Stomach (tissue), 19 donors: ENCODE measurements at places on chromosomes 2 and 18.

- DNase-seq: no peak
Measured at GRCh38 chr2:84482603-84483002, 23.5 kb upstream of the SUCLG1 start.

GRCh38 chr2:226847511-226847910, 11.7 kb downstream of the RHBDD1 start:
- DNase-seq: no peak

- DNase-seq: no peak
Measured at GRCh38 chr18:54386043-54386442, 28.3 kb downstream of the C18orf54 start.

DNA sequence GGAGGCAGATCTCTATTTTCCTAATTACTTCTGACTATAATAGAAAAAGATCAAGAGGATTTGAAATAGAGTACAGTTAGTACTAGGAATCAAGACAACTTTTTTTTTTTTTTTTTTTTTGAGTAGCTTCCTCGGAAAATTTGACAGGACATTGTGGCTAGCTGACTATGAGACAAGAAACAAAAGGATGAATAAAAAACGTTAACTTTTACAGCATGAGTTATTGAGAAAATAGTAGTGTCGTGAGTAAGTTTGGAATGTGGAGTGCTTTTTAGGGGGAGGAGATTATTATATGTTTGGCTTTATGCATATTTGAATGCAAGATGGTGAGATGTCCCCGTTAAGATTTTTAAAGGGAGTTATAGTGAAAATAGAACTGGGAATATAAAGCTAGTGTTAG, 27.7 kb upstream of the CPS1 start:
- DNase-seq: no peak

GRCh38 chr2:80643598-80643997, 339.0 kb upstream of the LRRTM1 start:
- DNase-seq: no peak

DNA sequence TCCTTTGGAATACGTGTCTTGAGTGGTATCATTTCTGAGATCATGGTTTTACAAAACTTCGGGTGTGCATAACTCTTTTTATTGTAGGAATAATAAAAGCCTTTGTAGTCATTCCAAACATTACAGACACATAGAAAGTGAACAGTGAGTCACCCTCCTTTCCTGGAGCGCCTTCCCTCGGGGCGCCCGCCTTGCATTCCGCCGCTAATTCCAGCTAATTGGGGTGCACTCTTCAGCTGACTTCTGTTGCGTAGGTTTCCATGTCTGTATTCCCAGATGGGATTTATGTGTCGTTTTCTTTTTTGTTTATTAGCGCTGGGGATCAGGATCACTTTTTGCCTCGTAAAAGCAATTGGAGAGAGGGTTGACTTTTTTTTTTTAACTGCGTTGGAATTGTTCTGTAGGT, 18.7 kb downstream of the SH3BP4 start:
- no peak for DNase-seq

DNA sequence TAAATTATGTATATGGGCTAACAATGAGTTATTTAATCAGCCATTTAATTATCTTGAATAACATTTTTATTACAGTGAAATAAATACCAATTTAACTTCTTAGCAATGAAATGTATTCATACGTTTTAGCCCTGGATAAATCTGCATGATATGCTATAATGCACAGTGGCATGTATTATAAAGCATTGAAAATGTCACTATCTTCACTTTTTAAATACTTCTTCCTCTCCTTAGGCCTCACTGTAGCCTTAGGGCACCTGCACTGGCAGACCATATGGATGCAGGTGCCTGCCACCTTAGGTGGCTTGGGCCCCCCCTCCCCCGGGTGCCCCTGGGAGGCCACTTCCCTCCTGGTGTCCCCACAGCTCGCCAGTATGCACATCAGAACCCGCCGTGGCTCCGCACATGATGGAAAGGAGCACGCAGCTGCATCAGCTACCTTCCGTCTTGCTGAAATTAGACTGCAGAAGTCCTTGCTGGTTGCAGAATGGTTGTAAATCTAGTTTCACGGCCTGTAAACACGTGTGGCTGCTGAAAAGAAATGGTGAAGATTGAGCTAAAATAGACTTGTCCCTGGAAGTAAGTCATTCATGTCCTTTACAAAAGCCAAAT, 56.7 kb downstream of the ADI1 start:
- DNase-seq: no peak

- no peak for DNase-seq
Measured at GRCh38 chr2:111042772-111043771, 77.6 kb upstream of the BCL2L11 start.

DNA sequence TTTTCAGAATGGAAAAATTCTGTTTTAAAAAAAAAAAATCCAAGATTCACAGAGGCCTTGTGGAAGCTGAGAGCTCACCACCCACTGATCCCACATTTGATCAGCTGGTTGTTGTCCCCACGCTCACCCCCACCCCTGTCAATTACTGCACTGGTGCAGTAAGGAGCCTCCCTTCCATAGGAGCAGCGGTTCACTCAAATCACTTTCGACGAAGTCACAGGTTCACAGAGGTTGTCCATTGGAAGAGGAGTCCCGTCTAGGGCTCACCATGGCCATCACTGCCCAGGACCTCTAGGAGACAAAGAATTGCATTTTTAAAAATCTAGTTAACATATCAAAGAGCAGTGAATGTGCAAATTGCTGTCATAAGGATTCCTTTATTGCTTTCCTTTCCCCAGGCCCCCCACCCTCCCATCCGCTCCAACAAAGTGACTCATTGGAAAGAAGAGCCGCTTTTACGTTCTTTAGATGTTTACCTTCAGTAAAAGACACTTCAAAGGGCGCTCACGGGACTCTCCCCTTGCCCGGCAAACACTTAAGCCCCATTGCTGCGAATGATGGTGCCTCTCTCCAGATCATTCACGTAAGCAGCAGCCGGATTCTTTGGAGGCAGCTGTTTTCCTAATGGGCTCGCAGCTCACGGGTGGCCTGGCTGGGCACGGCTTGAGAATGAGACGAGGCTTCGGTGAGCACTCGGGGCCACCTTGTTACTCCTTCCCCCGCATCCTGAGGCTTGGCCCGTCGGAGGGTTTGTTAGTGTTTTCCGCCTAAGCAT, 165.5 kb upstream of the SALL3 start:
- DNase-seq: no peak

DNA sequence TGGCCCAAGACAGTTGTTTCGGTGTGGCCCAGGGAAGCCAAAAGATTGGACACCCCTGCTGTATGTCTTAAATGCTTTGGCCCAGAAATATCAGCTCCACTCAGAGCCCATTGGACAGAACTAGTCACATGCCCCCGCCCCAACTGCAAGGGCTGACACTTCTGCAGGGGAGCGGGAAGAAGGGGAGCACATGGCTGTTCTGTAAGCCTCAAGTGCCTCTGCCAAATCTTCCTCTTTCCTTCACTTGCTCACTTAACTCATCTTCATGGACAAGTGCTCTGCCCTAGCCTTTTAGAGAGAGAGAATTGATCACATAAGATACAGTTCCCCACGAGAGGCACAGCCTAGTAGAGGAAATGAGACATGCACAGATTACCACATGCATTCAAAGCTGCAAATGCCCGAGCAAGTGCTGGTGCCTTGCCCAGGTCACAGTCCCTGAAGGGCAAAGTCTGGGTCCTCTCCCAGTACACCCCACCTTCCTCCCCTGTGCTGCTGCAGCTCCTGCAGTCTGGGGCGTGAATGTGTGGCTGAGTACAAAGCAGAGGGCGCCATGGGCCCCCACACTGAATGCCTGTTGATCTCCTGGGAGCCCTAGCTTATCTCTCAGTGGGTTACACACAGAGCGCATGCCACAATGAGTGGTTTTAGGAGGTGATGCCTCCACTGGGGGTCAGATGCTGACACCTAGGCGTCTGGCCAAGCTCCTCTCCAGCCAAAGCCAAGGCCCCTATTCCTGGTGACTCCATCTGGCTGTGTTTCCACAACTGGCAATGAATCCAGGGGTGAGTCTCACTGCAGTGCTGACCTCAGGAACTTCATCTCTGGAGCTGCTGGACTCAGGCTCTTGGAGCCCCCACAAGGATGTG, 135.3 kb downstream of the CTIF start:
- no peak for DNase-seq

- no peak for DNase-seq
Measured at GRCh38 chr18:46386788-46387187, 270.2 kb downstream of the LOXHD1 start.

GRCh38 chr2:74530239-74531187, 780 bp downstream of the HTRA2 start:
- peak; percentile 76 for DNase-seq

- DNase-seq: peak; percentile 92
Measured at GRCh38 chr2:202871300-202872141, at the start of gene ICA1L. ICA1L (minus strand) TSS chr2:202871766; CDS start chr2:202829009, 42,757 bp downstream.

DNA sequence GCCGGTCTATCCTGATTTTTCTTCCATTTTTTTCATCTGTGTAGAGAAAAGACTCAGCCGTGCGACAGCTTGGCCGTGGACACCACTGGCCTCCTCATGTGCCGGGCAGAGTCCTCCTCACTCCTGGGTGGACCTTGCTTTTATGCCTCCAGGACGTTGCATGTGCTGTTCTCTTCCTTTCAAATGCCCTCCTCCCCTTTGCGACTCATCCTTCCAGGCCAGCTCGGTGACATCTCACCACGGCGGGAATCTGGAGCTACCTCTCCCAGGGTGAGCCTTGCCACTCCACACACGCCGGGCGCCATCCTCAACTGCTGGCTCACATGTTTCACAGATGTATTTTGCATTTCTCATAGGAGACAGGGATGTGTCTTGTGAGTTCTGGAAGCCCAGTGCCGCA, 198.5 kb upstream of the HDAC4 start:
- DNase-seq: peak; percentile 21

DNA sequence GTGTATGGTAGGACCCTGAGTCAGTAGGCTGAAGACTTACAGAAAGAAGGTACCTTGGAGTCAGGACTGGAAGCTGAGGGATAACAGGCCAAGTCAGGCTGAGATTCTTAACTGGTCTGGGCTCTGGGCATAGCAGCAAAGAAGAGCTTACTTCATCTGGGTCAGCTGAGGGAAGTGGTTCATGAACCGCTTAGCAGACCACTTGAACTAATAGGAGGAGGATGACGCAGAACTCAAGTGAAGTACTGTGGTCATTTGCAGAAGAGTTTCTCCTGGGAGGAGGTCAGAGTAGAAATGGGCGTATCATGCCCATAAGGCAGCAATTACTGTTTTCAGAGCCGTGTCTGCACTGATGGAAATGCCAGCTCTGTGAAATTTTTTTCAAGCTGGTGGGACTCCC, 164.5 kb downstream of the LCLAT1 start:
- no peak for DNase-seq

- no peak for DNase-seq
Measured at GRCh38 chr2:171791361-171791760, 102.7 kb downstream of the SLC25A12 start.

- DNase-seq: no peak
Measured at GRCh38 chr18:77066101-77066500, 66.5 kb downstream of the MBP start.

- peak; percentile 14 for DNase-seq
Measured at GRCh38 chr2:68926796-68927195, 25.9 kb downstream of the GKN2 start.

GRCh38 chr2:86790134-86790675, 508 bp downstream of the CD8A start:
- peak; percentile 49 for DNase-seq

- no peak for DNase-seq
Measured at GRCh38 chr2:166148500-166149400, 20.9 kb upstream of the SCN1A start.

DNA sequence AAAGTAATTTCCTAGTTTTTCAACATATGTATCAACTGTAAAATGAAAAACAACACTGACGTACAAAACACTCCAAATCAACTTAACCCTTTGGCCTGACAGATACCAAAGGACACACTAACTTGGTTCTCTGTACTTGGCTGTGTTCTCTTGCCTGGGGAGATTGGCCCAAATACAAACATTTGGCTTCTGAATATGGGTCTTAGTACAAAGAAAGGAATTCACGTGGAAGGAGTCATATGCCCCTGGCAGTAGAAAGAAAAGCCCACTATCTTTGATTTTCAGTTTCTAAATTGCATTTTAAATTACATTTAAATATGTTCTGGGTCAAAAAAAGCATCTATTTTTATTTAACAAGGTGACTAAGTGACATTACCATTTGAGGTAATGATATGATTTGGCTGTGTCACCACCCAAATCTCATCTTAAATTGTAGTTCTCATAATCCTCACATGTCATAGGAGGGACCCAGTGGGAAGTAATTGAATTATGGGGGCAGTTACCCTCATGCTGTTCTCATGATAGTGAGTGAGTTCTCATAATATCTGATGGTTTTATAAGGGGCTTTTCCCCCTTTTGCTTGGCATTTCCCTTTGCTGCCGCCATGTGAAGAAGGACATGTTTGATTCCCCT, 153.6 kb upstream of the CCDC195 start:
- DNase-seq: no peak

DNA sequence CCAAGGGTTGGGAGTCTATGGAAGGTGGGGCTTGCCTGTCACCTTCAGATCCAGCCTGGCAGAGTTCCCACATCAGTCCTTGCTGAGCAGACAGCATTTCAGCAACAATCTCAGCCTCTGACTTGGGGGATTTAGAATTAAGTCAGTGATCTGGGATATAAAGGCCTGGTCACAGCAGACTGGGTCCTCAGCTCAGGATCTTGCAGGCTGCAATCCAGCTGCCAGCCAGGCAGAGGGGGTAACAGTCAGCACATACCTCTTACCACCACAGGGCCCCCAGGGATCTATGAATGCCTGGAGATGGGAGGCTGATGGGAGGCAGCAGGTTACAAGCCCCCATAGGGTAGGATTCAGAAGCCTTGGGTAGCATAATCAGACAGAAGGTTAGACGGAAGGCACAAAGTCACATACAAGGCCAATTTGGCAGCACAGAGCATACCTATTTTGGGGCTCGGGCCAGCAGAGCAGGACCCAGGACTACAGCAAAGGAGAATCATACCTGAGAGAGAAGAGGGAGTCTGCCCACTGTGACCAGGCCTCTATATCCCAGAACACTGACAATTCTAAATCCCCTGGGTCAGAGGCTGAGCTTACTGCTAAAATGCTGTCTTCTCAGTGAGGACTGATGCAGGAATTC, 163.5 kb downstream of the MTCL1 start:
- no peak for DNase-seq

DNA sequence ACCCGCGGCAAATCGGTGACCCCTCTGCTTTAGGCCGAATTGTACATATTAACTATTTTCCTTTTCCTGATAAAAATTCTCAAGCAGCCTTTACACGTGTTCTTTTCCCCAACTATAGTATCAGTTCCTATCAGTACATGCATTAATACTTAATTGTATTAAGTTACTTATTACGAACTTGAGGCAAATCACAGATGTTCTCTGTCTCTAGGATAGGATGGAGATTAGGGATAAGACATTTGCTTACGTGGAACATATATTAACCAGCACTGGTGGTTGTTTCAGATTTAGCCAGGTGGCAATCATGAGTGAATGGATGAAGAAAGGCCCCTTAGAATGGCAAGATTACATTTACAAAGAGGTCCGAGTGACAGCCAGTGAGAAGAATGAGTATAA, 675 bp downstream of the GEMIN6 start:
- DNase-seq: no peak

- peak; percentile 37 for DNase-seq
Measured at GRCh38 chr18:32930695-32931301, 158.0 kb upstream of the KLHL14 start.

GRCh38 chr2:201768918-201769317, 11.8 kb downstream of the ALS2 start:
- DNase-seq: no peak

GRCh38 chr2:218516614-218517013, 51.5 kb downstream of the USP37 start:
- no peak for DNase-seq

- DNase-seq: no peak
Measured at GRCh38 chr2:15803543-15804245, 136.7 kb upstream of the MYCN start.
